ENCODE measurements at places on chromosomes 7 and 10. TPM values are rescaled to one million over a fixed set of nuclear protein-coding genes. Genes with fewer than 3 reads are reported as not detected.

NSUN6 gene
- 6.0 TPM for polyA plus RNA-seq

DNA sequence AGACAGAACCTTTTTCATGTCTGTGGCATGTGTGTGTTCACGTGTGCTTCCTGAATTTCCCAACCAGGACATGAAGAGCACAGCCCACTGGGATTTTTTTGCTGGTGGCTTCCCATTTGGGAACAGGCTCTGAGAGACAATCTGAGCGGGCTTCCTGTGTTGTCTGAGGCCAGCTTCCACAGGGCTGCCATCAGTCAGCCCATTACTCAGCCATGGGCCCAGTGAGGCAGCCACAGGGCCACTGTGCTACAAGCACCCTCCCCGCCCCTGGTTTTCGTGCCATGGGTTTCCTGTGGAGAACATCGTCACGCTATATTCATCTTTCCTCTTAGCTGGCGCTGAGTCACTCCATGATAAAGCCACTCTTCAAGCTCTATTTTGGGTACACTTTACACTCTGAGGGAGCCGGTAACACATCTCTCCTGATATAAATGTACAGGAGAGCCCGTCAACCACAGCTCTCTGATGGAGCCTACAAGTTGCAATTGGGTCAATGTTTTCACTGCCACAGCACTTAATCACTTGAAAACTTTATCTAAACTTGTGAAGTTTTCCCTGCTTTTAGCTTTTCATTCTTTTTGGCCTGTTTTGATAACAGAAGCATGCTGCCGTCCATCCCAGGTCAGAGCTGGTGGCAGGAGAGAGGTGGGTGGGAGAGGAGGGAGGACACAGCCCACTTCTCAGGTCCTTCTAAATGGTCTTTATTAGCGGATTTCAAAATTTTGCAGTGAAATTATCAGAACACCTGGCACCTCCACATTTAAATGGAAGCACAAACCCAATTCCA is 96.9 kb downstream of the HIPK2 start:
- peak; percentile 77 for DNase-seq

DNA sequence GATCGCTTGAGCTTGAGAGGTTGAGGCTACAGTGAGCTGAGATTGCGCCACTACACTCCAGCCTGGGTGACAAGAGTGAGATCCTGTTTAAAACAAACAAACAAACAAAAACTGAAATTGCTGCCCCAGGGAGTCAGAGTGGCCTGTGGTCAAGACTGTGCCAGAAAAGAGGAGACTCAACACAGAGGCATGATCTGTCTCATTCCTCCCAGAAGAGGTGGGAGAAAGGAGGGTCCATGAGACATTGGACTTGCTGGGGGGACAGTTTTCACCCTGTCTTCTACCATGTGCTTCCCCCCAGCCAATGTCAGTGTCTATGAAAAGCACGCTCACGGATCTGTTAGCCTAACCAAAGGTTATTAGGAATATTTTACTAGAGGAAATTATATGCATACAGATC is 3.2 kb downstream of the ZNF853 start:
- DNase-seq: no peak

- DNase-seq: no peak
Observed at GRCh38 chr10:93591065-93591808, 9.8 kb downstream of the RBP4 start.

GRCh38 chr10:6204341-6205191 is 1.8 kb downstream of the PFKFB3 start:
- DNase-seq: no peak

GRCh38 chr10:16933783-16934182 is 116.6 kb upstream of the RSU1 start:
- DNase-seq: no peak

DNA sequence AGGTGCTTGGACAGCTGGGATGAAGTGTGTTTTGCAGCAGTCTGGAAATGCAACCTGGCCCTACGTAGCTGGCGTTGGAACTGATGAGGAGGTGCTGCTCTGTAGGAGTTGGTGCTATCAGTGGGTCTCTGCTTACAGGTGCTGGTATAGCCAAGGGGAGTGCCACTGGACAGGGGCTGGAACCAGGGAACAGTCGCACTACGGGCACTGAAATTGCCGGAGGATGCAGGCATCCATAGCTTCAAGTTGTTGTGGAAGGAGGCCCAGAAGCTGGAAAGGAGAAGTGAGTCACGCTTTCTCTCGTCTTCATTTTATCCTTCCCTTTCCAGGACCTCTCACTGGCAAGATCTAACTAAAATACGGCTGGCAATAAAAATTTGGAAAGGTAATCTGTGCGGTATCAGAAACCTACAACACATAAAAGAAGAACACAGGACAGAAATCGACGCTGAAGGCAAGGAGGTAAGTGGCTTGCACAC is 25.8 kb downstream of the MACC1 start:
- DNase-seq: no peak

DNA sequence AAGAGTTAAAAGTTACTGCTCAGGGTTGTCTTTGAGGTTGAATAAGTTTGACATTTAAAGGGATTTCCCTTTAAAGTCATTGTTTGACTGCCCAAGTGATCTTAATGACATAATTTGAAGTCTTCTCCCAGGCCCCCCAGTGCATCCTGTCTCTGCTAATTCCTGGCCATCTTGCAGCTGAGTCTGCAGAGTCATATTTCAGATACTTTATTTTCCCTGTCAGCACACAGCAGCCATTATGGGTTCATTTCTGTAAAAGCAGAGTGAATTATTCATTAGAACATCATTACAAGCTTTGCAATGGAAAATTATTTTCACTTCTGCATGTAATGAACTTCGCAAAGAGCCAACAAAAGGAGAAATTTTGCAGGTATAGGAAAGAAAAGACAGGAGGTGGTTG is 536.6 kb downstream of the GALNT17 start:
- no peak for DNase-seq

GRCh38 chr7:131616487-131617200 is 60.2 kb upstream of the PODXL start:
- no peak for DNase-seq

CALML5 gene
- polyA plus RNA-seq: not detected

DNA sequence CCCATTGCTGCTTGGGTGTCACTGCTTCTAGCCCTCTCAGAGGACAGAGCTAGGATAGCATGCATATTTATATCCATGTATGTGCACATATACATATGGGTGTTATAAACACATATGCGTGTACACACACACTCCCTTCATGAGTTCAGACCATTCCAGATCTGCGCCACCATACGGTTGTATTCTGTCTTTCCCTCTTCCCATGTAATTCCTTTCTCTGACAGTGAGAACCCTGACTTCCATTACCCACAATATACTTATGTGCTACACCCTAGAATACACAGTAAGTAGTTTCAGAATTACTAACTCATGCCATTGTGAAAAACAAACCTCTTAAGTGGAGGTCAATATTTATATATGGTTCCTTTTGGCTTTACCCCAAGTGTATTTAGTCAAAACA is 116.6 kb upstream of the SAMD8 start:
- no peak for DNase-seq

CHN2 gene
- not detected for polyA plus RNA-seq

Data from AG04450 (cell line).